IMR-90 (cell line): ENCODE measurements at places on chromosomes 6 and 20. TPM values are rescaled to one million over a fixed set of nuclear protein-coding genes. Genes with fewer than 3 reads are reported as not detected.

DNA sequence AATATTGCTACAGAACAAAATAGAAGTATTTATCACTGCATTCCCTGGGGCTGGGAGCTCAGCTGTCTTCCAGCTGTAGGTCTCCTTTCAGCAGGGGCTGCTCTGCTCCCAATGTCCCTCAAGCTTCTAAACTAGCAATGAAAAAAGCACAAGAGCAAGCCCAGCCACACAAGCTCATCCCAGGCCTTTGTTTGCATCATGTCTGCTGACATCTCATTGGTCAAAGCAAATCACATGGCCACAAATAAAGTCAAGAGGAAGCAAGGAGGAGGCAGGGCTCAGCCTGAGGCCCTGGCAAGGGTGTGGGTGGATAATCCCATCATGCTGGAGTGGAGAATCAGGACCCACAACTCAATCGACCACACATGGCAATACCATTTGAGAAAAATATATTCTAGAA, 2.2 kb upstream of the BFSP1 start:
- DNase-seq = peak; percentile 60

GRCh38 chr6:41229721-41230120, 1.6 kb downstream of the TREML4 start:
- DNase-seq = no peak

TTK gene
- 21.5 and 35.3 TPM in 2 replicates for total RNA-seq

EYS gene
- total RNA-seq = under 0.01 TPM in 2 replicates

GRCh38 chr6:169166896-169167580, 86.6 kb downstream of the THBS2 start:
- no peak for DNase-seq

RCAN2 gene
- 1.3 and 2.2 TPM in 2 replicates for total RNA-seq

PTP4A1 gene
- 53.1 and 60.0 TPM in 2 replicates for total RNA-seq

DNA sequence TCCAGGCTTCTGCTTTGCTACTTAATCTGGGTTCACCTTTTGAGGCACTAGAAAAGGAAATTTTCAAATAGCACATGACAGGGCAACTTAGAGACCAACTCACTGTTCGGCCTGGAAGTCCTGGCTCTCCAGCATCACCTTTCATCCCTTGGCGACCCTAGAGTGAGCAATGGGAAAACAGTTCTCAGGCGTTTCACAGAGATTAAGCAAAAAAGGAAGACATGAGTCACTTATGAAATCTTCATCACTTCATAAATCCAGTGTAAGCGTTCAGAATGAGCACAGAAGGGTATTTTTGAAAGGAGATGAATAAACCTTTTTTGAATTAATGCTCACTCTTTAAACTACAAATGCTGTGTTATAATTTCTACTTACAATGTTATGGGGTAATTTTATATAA, 104.0 kb downstream of the COL12A1 start:
- DNase-seq = peak; percentile 88

PPP1R3G gene
- under 0.01 and 0.18 TPM in 2 replicates for total RNA-seq

DNA sequence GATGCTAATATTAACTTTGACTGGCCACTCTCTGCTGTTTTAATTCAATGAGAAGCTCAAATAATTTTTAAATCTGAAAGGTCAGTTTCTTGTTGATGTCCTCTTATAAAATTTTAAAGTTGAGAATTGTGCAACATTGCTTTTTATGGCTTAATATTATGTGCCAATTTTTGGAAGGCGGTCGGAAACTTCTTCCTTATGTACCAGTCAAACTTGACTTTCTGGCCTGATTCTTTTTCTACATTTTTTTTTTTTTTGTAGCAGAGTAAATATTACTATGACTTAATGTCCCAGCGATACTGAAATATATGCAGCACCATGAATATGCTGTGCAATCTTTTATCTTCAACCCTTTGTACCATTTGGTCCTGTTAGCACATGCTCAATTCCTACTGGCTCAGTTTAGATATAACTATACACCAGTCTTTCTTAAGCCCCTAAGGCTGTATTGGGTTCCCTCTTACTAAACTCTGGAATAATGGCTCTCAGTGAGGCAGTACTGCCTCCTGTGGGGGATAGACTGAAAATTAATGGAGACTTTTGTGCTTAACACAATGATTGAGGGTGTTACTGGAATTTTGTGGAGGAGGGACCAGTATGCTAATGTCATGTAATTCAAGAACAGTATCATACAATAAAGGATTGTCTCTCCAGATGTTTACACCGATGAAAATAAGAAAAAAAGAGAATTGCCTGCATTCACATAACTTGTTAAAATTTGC, 156.4 kb upstream of the SYNCRIP start:
- no peak for DNase-seq
